ENCODE measurements at places on chromosomes 12 and 14. TPM values are rescaled to one million over a fixed set of nuclear protein-coding genes. Genes with fewer than 3 reads are reported as not detected.

GPR132 gene
- total RNA-seq = 0.26 TPM

SRGAP1 gene
- 17.6 TPM for total RNA-seq

CCDC60 gene
- not detected for total RNA-seq

TMPRSS12 gene
- not detected for total RNA-seq

PRH1 gene
- total RNA-seq = 10.6 TPM

RIPK3 gene
- not detected for total RNA-seq

CAPZA3 gene
- not detected for total RNA-seq

SLC39A2 gene
- total RNA-seq = not detected

EIF4B gene
- 1,143 TPM for total RNA-seq

DTX1 gene
- 0.03 TPM for total RNA-seq

NUDT14 gene
- total RNA-seq = 16.6 TPM

TNFAIP2 gene
- total RNA-seq = 69.0 TPM

C12orf42 gene
- total RNA-seq = not detected

TMEM63C gene
- 0.17 TPM for total RNA-seq

TCL1B gene
- not detected for total RNA-seq
